HAP-1 (cell line): ENCODE measurements at places on chromosomes 1 and 21.

DNA sequence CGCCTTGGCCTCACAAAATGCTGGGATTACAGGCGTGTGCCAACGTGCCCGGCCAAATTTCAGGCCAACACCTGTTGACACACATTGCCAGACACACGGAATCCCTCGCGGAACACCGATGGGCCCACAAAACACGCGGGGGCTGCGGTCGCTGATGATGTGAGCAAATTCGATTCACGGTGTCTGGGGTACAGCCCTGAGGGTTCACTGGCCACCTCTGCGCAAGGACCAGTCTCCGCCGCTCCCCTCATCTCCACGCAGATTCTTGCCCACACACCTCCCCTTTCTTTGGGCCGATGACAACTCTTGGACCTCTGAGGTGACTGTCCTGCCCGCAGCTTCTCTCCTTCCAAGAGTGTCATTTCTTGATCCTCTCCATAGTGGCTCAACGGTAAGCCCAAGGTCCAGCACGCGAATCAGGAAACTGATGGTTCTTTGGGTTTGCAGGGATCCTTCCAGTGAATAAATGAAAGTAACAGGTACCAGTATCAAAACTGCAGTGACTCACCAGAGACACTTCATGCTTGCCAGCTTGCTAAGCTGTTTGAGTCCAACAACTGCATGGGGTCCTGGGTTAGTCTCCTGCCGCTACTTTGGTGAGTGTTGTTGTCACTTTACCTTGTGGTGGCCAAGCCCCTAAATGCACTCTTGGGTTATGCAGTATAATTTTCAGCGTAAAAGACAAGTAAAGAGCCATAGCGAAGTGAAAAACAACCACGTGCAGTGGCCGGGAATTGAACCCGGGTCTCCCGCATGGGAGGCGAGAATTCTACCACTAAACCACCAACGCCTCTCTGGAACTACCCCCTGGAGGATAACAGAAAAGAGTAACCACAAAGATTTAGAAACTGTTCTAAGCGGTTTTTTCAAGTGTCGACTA, 11.0 kb upstream of the RNU1-3 start:
- DNase-seq: peak; percentile 49

DNA sequence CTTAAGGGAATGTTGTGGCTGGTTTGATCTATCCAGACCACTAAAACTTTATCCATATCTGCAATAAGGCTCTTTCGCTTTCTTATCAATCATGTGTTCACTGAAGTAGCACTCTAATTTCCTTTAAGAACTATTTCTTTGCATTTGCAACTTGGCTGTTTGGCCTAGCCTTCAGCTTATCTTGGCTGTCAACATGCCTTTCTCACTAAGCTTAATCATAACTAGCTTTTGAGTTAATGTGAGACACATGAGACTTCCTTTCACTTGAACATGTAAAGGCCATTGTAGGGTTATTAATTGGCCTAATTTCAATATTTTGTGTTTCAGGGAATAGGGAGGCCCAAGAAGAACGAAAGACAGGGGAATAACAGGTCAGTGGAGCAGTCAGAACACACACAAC, 124.7 kb downstream of the TNFSF18 start:
- DNase-seq: no peak

DNA sequence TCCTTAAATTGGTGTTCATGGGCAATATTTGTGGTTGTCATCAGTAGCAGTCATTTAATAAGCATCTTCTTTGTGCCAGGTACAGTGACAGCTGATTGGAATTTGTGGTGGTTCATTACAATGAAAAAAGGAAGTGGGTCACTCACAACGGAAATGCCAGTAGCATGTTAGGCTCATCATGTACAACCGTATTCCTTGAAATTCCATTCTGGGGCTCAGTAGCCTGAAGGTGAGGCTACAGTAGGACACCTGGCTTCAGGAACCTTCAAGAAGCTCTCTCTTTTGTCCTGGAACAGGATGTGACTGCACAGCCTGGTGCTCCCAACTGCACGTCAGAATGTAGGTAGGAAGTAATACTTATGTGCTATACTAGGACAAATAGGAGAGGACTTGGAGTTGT, 93.9 kb downstream of the ST3GAL3 start:
- DNase-seq: no peak

DNA sequence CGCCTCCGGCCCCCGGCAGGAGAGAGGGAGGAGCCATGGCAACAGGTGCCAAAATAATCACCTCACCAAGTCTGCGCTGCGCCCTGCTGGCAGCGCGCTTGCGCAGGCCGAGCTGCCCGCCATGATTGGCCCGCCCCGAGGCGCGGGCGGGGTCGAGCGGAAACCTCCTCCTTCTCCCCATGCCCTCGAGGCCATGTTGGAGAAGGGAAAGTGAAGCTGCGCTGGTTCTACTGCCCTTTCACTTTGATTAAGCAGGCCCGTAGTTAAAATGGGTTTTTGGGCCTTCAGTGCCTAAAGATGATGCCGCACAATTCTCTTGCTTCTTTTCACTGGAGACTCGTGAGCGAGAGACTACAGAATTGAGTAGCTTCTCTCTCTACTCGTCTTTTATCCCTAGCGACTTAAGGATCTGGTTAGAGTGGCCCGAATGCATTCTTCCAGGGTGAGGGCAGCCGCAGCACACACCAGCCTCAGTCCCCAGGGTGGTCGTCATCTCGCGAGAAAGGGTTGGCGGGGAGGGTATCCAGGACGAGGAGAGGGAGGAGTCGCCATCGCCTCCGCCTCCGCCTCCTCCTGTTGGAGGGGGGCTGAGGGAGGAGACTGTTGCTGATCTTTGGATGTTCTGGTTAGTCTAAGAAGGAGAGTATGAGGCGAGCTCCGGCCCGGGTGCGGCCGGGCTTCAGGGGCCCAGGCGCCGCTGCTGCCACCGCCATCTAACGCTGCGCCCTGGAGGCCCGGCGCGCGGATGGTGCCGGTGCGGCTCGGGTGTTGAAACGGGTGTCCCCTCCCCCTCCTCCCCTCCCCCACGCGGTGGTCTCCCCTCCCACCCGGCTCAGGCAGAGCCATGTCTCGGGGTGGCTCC, at the start of gene DCAF6:
Gene DCAF6, plus strand, starts transcription at position 616 of the 862 bp plus-strand sequence. Its CDS starts 229 bp downstream, at position 845.
- DNase-seq: peak; percentile 98

- DNase-seq: no peak
Observed at GRCh38 chr1:27779122-27779521, 6.1 kb downstream of the STX12 start.

DNA sequence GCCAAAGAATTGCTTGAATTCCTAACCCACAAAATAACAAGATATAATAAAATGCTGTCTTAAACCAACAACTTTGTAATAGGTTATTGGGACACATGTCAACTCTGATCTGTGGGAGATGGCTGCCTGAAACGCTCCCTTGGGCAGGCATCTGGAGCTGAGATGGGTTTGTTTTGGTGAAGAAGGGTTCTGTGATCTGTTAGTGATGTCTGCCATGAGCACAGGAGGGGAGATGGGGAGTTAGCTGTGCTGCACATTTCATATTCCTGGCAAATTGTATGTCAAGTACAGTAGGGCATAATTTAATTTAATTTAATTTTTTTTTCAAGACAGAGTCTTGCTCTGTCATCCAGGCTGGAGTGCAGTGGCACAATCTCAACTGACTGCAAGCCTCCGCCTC, 34.2 kb upstream of the IFNLR1 start:
- no peak for DNase-seq

GRCh38 chr1:11337580-11338073, 64.6 kb downstream of the UBIAD1 start:
- peak; percentile 42 for DNase-seq

GRCh38 chr1:25879675-25880074, 4.2 kb upstream of the PAQR7 start:
- DNase-seq: no peak

- DNase-seq: no peak
Observed at GRCh38 chr1:89069951-89070350, 4.9 kb upstream of the GBP1 start.

GRCh38 chr1:16006010-16006409, 2.0 kb downstream of the SRARP start:
- DNase-seq: no peak

GRCh38 chr1:44621841-44622286, 52.4 kb downstream of the TMEM53 start:
- no peak for DNase-seq

DNA sequence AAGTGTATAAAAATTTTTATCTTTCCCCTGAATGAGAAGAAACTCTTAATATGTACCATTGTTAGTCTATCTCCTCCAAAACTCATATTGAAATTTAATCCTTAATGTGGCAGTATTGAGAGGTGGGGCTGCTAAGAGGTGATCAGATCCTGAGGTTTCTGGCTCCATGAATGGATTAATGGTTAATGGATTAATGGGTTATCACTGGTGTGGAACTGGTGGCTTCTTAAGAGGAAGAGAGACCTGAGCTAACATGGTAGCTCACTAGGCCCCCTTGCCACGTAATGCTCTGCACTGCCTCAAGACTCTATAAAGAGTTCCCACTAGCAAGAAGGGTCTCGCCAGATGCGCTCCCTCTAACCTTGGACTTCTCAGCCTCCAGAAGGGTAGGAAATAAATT, 70.6 kb upstream of the ZBTB18 start:
- DNase-seq: no peak

GRCh38 chr1:188249811-188250210, 1421.1 kb downstream of the PLA2G4A start:
- DNase-seq: no peak

- no peak for DNase-seq
Observed at GRCh38 chr21:28856588-28857250, 136.0 kb downstream of the LTN1 start.

DNA sequence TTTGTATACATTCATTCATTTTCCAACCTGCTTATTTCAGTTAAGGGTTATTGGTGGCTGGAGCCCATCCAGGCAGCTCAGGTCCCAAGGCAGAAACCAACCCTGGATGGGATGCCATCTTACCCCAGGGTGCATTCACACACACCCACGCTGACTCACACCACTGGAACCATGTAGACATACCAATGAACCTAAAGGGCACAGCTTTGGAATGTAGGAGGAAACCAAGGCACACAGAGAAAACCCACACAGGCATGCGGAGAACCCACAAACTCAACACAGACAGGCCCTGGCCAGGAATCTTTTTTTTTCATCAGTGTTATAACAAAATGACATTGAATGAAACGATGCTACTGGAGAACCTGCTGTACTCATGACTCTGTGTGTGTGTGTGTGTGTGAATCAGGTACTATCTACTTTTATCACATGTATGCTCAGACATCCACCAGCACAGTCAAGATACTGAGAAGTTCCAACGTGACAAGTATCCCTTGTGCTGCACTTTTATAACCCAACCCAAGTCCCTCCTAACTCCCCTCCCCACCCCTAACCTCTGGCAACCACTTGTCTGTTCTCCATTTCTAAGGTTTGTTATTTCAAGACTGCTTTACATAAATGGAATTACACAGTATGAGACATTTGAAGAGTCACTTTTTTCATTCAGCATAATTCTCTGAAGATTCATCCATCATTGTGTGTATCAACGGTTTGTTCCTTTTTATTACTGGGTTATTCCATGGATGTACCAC, 286.8 kb upstream of the PLD5 start:
- no peak for DNase-seq

- no peak for DNase-seq
Observed at GRCh38 chr1:117735045-117735992, 129.5 kb downstream of the TENT5C start.

GRCh38 chr1:1428174-1428573, 7.1 kb upstream of the ANKRD65 start:
- DNase-seq: no peak

DNA sequence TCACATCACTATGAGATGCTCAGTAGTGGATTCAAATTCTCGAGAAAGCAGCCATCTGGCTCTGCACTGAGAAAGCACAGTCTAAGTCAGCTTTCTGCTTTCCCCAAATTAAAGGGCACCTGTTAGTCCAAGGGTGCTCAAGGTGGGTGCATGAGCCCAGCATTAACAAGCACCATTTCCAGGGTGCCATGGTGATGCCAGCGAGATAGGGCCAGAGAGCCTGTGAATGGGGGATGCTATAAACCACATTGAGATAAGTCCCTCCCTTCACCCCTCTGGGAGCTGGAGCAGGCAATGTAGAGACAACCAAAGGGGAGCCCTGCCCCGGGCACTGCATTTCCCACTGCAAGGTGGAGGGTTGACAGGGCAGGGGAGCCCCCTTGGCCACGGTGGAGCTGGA, 568.2 kb downstream of the AJAP1 start:
- no peak for DNase-seq

- no peak for DNase-seq
Observed at GRCh38 chr1:34378968-34379856, 202.5 kb downstream of the C1orf94 start.

- no peak for DNase-seq
Observed at GRCh38 chr21:28826569-28826968, 166.1 kb downstream of the LTN1 start.
